Fibroblast of skin of back (primary cell): ENCODE measurements at places on chromosomes 2 and 18.

DNA sequence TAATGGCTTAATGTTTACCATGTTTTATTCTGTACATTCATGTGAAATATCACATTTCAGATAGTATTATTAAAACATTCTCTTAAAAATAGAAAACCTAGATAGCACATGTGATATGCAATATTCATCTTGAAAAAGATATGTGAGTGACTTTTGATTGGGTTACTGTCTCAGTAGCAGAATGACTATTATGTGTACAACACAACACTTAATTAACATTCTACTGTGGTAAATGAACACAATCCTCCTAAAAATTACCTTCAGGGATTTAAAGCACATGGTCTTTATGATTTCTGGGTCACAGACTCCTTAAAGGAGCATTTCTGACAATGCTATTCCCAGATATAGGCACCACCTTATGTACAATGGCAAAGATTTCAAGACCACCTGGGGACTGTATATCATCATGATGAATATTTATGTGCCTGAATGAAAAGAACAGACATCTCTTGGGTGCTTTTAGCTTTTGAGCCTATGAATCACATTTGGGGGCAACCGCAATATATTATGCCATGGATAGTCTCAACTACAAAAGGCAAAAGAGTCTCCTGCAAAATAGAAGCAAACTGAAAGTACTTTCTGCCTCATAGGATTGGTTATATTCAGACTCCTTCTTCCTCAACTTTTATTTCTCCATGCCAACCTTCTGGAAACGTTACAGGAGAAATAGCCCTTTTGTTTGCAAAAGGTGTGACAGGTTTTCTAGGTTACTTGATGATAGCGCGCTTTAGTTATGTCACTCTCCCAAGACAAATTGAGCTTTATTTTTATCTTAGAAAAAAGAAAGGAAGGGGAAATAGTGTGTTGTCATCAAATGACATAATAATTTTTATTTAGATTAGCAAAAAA, 259.0 kb downstream of the CALCRL start:
- no peak for DNase-seq

GRCh38 chr18:74264303-74265020, 27.3 kb downstream of the CYB5A start:
- DNase-seq: no peak

DNA sequence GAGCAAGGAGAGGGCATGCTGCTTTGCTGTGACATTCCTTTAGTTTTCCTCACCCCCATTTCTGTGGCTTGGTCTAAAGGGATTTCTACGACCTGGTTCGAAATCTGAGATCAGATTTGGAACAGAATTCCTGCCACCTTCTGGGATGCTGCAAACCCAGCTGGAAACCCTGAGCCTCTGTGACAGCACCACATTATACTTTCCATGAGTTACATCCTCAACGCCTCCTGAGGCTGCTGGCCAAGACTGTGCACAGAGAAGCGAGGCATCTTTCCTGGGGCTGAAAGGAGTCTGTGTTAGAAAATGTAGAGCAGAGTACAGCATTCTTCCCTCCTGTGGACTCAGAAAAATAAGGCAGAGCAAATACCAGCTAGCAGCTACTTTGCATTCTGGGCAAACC, 138.1 kb upstream of the CHAC2 start:
- DNase-seq: no peak

- no peak for DNase-seq
These were observed 104.4 kb downstream of the AFF3 start for GRCh38 chr2:100038011-100038410.

DNA sequence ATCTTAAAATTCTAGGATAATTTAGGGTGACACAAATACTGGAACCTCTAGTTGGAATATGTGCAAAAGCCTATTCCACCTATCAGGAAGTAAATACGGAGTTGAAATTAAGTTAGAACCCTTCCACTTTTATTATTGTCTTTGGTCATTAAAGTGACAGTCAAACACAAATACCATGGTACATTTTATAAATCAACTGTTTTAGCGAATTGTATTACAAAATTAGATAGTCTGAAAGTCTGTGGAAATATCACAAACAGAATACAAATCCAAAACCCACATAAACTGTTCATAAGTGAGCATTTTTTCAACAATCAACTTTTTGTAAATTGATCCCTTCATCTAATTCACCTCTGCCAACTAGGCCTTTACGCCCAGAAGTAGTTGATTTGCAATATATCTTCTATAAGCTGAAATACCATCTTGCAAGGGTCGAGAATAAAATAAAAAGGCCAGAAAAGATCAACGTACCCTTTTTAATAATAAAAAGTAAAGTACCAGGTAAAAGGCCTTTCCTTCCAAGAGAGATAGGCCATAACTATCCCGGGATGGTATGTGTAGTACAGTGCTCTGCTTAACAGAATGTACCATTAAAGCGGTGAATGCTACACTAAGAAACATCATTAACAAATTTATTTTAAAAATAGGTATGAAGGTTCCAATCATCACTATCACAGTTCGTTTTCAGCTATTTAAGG, 1.3 kb downstream of the USP34 start:
- peak; percentile 7 for DNase-seq

GRCh38 chr2:2237563-2237962, 93.5 kb downstream of the MYT1L start:
- no peak for DNase-seq

DNA sequence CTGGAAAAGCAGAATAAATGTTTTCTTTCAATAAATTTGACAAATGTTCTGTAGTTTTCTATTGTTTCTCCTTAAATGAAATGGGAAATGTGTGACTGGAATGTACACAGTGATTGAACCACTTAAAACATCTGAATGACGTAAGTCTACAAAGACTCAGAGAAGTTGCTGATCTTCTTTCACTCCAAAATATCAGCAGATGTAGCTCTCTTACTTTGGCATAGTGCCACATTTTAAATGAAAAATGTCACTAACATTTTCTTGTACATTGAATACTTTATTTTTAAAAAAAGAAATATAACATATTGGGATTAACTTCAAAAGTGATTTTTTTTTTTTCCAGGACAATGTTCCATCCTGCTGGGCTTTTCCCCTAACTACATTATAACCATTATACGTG, 565.6 kb downstream of the TMEM182 start:
- peak; percentile 0 for DNase-seq

DNA sequence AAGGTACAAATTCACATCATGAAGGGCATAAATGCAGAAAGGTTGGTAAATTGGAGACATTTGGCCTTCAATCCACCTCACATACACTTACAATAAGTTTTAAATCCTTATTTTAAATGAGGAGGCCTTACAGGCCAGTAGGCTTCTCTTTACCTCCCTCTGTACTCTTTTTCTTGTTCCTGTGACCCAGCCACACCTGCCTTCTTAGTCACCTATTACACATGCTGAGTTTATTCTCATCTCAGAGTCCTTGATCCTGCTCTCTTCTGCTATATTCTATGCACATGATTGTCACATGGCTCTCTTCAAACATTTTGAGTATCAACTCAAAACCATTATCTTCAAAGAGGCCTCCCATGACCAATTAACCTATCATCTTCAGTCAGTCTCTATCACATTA, 491.5 kb downstream of the SATB2 start:
- no peak for DNase-seq

- peak; percentile 13 for DNase-seq
These were observed 110.0 kb downstream of the LNPK start for GRCh38 chr2:175892046-175892445.

- no peak for DNase-seq
These were observed 18.9 kb upstream of the FAHD2A start for GRCh38 chr2:95383635-95384027.

DNA sequence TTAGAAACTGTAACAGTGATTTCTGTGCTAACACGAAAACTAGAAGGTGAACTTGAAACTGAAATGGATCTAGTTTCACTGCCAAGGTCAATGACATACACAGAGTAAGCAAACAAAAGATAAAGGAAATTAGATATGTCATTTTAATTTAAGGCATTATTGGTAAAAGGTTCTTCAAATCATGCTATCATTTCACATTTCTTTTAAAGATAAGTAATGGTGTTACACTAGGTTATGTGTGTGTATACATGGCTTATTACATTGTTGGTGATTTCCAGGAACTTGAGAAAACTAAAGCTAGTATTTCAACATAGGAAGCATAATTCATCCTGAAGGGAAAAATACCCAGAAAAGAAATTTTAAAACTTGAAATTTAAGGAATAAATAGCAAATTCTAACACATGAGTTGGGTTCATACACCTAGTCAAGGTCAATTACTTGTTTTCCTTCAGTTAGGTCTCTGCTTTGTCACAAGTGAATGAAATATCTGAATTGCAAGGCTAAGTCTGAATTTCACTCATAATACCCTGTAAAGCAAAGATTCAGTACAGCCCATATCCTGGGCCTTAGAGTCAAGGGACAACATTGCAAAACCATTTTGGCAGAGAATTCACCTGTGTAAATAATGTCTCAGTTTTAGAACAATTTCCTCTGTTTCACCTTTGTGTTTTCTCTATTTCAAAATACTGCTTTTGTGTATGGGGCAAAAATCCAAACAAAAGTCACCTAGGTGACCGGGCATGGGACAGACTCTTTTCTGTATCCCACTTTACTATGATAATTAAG, 141.6 kb downstream of the SRBD1 start:
- DNase-seq: no peak

GRCh38 chr2:47205576-47206141, 50.6 kb upstream of the STPG4 start:
- DNase-seq: no peak

- DNase-seq: no peak
These were observed 16.9 kb downstream of the RPRD1A start for GRCh38 chr18:36050479-36050878.

GRCh38 chr18:10526561-10526949, 728 bp downstream of the NAPG start:
- DNase-seq: no peak

GRCh38 chr2:236752096-236752495, 182.5 kb downstream of the ACKR3 start:
- no peak for DNase-seq

- DNase-seq: no peak
These were observed 65.3 kb downstream of the CXCR4 start for GRCh38 chr2:136052369-136053362.

- DNase-seq: peak; percentile 15
These were observed 2.0 kb downstream of the LYPD6B start for GRCh38 chr2:149040451-149040850.

GRCh38 chr18:75846321-75846720, 418.8 kb upstream of the SMIM21 start:
- DNase-seq: no peak

DNA sequence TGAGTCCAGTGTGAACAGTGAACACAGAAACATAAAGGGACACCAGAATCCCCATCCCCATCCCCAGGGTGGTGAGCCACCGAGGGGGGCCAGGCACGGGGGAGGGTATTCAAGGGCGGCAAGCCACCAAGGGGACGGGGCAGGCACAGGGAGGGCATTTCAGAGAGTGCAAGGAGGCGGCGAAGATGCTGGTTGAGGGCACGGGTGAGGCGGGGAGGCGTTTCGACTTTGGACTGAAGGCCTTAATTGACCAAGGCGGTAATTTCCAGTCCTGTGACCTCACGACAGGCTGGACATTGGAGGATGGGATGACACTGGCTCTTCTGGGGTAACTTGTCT, 70.4 kb downstream of the ODC1 start:
- no peak for DNase-seq

- DNase-seq: no peak
These were observed 318.6 kb downstream of the SS18 start for GRCh38 chr18:25771796-25772195.

DNA sequence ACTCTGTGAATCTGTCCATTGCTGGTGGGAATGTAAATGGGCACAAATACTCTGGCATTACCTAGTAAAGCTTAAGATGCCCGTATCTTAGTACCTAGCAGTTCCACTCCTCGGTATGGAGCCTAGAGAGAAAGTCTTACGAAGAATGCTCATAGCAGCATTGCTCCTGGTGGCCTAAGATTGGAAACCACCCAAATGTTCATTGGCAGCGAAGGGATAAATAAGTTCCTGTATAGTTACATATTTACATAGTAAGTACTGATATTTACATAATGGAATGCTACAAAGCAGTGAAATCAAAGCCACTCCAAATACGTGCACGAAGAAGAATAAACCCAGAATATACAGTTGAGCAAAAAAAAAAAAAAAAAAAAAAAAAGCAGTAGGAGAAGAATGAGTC, 46.7 kb upstream of the PDIA6 start:
- no peak for DNase-seq

GRCh38 chr2:65057391-65058052, 1.3 kb downstream of the CEP68 start:
- DNase-seq: peak; percentile 27

- DNase-seq: no peak
These were observed 9.2 kb downstream of the CNTNAP5 start for GRCh38 chr2:124034265-124034664.

- no peak for DNase-seq
These were observed 100.0 kb downstream of the HAUS1 start for GRCh38 chr18:46204143-46204542.

GRCh38 chr2:241317391-241317790, 1.7 kb downstream of the SEPTIN2 start:
- DNase-seq: no peak

DNA sequence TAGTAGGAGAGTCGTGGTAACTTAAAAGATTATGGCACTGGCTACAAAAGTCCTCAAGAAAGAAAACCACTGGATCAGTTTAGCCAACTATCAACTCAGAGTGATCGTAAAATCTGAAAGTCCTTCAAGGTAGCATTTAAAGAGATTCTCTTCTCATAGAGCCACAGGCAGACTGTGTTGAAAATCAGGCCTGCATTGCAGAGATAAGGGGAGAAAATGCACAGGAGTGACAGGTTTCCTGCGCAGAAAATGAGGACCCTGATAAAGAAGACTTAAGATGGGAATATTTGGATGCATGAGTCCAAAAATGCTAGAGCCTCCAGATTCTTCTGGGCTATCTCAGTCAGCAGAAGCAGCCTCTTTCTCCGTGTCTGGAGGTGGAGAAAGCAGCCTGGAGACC, 360.9 kb downstream of the PLCL1 start:
- DNase-seq: no peak

GRCh38 chr18:38115201-38115600, 549.6 kb upstream of the CELF4 start:
- no peak for DNase-seq

- no peak for DNase-seq
These were observed 40.2 kb downstream of the ZC3H15 start for GRCh38 chr2:186526281-186526680.

DNA sequence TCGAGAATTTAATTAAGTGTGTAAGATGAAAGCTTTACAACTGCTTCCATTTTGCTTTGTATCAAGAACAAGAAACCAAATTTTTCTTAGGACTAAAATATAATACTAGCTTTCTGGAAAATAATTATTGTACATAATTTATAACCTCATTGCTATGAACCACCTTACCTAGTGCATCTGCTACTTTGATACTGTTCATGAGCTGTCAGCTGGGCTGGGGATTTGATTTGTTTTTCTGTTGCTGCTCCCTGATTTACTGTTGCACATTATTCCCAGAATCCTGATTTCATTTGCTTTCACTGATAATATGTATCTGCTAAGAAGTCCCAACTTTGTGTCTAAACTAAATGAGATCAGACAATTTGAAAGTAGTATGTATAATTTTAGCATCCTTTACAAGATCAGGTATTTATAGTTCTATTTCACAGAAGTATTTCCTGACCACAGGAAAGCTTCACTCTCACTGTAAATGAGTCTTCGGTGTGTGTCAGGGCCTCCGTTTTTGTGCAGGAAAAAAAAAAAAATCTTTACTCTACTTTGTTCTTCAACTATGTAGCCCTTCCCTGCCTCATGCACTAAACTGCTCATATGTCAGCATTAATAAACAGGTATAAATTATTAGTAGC, 105.6 kb upstream of the CCDC150 start:
- no peak for DNase-seq

GRCh38 chr2:29082804-29083495, 8.6 kb upstream of the PCARE start:
- DNase-seq: no peak
